ENCODE measurements at places on chromosomes 2 and 18.

DNA sequence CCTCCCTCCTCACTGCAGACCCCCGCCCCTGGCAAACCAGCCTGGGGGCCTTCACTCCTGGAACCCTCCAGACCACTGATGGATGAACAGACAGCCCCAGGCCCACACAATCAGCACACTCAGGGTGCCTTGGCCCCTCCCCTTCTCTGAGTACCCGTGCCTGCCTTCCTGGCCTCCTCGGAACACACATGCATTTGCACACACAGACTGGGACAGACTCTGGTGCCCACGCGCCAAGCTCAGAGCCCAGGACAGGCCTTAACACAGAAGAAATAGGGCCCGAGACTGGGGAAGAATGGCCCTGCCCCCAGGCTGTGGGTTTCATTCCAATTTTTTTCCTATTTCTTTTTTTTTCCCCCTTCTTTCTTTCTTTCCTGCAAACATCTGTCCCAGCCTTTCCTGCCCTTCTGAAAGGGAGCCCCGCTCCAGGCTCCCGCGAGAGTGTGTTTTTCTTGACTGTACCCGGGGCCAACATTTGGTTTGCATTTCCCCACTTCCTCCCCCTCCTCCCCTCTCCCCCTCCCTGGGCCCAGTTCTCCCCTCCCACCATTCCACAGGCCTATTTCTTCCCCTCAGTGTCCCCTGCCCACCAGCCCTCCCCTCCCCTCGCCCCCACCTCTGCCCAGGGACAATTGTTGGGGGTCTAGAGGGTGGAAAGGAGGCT is 618 bp upstream of the TNS1 start:
- DNase-seq: no peak

DNA sequence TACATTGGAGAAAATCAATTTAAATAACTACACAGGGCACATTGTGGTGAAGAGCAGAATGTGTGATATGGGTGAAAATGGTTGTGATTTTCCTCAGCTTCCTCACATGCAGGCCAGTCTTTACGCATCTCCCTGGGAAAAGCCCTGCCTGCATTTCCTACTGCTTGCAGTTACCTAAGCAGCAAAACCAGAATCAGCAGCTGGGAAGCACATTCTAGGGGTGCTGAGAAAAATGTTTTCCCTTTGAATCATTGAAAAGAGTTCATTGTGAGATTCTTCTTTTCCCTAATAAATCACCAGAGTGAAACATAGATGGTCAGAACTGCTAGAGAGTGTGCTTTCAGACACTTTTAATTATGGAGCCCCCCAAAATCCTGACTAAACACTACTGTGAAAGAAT is 656.0 kb downstream of the TDRD15 start:
- DNase-seq: no peak

DNA sequence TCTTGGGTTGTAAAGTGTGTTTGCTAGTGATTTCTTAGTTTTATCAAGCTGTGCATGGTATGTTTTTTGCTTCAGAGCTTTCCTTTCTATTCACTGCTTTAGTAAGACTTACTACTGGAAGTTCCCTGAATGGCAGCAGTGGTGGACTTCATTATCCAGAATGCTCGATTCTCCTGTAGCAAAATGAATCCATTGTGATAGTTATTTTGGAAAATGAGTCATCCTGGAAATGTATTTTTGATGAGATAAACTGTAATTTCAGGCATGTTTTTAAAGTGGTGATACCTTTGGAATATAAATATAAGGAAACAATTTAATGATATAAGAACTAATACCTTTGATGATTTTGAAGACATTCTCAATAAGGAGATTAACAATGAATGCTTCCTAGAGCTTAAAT is 387.1 kb downstream of the PTPRM start:
- no peak for DNase-seq

GRCh38 chr18:57775937-57776336 is 27.2 kb downstream of the ATP8B1 start:
- no peak for DNase-seq

DNA sequence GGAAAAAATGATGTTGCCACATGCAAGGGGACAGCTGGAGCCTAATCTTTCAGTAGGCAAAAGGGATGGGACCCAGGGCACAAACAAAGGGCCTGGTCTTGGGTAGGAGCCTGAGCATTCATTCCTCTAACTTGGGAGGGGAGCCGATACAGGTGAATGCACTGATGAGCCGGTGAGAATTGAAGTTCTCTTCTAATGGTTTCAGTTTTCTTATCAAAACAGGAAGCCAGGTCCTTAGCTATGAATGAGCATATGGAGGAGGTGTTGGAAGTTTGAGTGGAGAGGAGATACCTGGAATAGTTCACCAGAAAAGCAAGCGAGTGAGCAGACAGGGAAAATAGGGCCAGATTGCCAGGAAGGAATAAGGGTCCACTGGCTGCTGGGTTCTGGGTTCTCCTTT is 10.1 kb downstream of the DPP4 start:
- no peak for DNase-seq

DNA sequence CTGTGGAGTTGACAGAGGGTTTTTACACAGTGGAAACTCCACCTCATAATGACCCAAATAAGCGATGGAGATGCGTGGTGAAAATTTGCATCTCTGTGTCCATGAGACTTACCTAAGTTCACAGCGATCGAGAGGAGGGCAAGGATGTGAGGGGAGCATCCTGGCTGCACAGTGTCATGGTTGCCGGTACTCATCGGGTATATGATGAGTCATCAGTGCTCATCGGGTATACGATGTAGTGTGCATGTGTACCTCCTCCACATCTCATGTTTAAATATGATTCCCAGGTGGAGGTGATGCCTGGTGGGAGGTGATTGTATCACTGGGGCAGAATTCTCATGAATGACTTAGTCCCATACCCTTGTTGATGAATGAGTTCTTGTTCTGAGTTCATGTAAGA is 233.5 kb downstream of the MYT1L start:
- no peak for DNase-seq

- no peak for DNase-seq
Measured at GRCh38 chr2:86621280-86621943, 2.3 kb downstream of the RNF103 start.

- DNase-seq: no peak
Measured at GRCh38 chr2:85708641-85709040, 14.5 kb downstream of the GNLY start.

DNA sequence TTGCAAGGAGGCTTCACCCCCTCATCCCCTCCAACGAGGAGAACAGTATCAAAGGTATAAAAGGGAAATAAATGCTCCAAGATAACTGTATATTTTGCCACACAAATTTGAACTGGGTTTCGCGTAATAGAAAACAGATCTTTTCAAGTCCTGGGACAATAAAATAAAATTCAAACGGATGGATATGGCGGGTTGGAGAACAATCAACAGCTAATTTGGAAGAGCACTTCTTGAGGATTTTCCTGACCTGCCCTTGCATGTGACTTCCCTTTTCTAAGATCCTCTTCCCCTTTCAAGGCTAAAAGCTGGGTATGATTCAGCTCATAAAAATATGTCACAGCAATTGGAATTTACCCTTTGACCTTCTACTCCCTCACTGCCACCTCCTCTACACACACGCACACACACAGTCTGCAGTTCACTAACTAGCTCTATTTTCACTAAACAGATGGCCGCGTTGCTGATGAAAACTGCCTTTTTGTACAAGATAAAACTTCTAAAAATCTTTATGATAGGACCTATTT is 386.9 kb downstream of the FIGN start:
- no peak for DNase-seq
